Activated CD4-positive, alpha-beta T cell treated with anti-CD3 and anti-CD28 coated beads for 36 hours (primary cell): ENCODE measurements at places on chromosomes 1 and 21.

DNA sequence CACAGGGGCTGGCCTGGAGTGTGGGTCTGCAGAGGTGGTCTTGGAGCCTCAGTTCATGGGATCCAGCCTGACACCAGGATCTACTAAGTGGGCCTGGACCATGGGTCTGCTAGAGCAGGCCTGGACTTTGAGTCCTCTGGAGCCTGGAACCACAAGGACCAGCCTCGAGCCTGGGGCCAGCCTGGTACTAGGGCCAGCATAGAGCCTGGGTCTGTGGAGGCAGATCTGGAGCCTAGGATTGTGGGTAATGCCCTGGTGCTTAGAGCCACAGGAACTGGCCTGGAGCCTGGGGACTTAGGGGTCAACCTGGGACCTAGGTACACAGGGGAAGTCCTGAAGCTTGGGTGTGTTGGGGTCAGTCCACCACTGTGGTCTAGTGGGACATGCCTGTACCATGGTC, 12.7 kb downstream of the LORICRIN start:
- no peak for DNase-seq

DNA sequence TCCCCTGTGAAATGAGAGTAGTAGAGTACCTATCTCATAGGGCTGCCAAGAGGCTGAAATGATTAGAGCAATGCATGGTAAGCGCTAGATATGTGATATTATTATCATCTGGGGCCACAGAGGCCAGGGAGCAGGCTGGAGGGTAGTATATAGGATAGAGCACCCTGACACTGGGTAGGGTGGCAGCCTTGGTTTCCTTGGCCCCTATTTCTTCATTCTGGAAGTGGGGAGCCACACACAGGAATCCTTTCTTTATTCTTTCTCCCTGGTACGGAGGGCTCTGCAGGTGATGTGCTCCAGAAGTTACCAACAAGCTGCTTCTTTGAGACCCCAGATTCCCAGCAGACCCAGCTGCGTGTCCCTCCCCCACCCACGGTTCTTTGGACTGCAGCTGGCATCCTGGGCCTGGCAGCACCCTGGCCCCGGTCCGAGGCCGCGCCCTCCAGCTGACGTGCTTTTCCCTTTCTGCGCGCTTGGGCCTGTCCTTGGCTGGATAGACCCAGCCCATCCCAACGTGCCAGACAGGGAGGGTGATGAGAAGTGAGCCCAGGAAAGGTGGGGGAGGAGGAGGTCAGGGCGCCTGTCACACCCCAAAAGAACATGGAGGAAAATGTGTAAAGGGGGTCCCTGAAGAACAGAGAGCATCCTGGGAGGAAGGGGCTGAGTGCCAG, 18.2 kb downstream of the INAVA start:
- DNase-seq, result no peak

- no peak for DNase-seq
Measured at GRCh38 chr1:9068981-9069325, 482 bp downstream of the SLC2A5 start.

DNA sequence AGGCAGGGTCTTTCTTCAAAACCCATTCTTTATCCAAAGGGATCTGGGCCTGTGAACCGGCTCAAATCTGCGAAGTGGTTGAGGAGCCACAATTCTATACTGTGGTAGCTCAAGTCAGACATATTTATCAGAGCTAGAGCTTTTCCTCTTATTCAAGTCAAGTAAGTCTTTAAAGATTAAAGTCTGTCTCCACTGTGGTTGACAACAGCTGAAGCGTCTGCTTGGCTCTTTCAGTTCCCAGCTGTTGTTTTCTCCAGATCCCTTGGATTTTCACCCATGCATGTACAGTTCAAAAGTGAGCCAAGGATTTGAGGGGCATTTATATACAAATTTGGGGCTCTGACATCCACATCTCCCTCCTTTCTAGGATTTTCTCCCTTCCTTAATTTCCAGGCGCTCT, 66.9 kb downstream of the C1orf185 start:
- DNase-seq, result no peak

DNA sequence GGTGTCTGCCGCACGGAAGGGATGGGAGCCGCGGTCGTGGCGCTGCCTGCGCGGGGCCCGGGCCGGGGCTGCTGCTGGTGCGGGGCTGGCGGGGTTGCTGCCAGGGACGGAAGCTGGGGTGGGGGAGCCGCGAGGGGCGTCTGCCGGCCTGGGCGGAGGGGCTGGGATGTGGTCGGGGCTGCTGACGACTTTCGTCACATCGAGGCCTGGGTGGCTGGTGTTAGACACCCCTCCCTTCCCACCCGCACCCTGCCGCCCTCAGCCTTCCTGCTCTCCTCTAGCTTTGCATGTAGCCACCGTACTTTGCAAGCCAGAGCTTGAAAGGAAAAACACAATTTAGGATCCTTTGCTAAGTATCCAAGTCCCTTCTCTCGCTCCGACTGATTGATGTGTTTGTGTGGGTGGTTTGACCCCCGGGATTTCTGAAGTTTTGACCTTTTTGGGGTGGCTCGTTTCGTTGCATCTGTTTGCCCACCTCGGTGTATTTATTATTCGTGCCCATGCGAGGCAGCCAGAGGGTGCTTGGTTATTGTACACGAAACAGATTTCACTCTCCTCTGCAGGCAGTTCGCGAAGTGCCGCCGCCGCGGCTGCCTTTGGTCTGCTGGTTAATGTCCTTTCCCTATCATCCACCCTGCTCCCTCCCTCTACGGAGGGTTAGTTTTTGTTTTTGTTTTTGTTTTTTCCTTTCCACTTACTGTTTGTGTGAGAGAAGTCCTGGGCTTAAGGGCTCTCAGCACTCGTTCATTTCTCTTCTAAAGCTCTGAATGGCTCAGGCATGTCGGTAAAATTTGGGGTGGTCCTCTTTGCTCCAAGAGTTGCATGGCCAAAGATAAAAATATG, 868 bp downstream of the C1orf21 start:
- DNase-seq, result peak; percentile 50

- DNase-seq, result peak; percentile 33
Measured at GRCh38 chr1:36096500-36097432, 8.1 kb downstream of the ADPRS start.

DNA sequence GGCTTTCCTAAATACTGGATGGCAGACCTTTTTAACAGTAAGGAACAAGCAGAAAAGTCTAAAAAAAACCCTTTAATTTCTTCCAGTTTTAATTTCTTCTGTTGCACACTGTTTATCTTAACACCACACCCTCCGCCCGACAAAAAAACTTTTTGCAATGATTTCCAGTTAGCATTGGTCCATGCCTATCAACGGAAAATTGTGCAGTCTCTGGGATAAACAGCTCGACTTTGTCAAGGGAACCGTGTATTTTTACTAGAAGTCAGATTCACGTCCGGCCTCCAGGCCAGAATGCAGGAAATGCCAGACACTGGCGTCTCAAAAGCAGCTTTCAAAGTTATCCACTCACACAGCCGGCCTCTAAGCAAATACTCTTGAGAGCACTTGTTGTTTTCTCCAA, 378 bp upstream of the NUP210L start:
- no peak for DNase-seq

DNA sequence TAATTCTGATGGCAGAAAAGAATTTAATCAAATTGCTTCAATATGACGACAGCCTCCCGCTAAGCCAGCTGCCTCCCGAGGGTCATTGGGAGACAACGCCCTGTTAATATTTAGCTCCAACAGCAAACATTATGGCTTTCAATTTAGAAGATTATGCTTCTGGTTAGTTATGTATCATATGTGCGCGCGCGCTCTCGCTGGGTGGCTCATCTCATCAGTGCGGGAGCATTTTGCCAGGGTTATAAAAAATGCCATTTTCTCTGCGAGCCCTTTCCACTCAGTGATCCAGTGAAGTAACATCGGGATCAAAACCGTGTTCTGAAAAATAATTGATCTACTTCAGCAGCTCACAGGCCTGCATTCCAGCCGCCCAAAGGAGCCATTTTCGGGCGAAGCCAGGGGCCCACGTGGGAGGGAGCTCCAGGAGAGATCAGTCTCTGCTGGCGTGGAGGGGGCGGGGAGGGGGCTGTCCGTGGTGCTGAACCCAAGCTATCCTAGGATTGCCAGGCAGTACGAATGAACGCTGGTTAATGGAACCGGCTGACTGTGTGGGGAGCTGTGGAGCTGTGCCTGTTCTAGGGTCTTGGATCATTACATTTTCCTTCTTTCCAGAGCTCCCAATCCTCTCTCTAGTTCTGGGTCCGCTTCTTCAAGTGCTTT, 219.1 kb upstream of the ZC3H12A start:
- DNase-seq, result peak; percentile 54

GRCh38 chr1:228415853-228416216, 826 bp downstream of the TRIM17 start:
- DNase-seq, result peak; percentile 39

DNA sequence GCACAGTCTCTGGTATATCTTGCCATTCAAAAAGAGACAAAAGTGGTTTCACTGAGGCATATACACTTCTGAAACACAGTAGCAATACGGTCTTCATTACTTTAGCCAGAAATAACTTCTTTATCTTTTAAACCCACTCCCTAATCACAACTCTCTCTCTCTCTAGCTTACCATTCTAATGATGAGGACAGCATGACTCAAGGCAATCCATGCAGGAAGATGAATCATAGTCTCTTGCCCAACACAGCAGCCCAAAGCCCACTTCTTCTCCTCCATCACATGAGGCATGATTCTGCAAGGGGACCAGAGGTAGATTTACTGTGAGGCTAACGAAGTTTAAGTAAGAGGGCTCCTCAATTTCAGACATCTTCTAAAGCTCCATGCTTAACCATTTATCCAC, 285.0 kb upstream of the NR5A2 start:
- no peak for DNase-seq

DNA sequence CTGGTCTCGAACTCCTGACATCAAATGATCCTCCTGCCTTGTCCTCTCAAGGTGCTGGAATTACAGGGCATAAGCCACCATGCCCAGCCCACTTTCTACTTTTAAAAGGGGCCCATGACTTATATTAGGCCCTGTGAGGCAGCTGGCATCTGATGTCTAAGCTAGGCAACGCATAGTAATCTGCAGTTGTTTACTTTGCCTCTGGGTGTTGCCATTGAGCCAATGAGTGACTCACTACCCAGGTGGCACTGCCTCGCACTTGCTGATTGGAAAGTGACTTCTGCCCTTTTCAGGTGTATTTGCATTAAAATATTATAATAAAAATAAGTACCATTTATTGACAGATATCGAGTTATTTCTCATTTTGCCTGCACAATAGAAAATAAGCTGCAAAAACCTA, 84.9 kb downstream of the KIF14 start:
- peak; percentile 56 for DNase-seq
